ENCODE measurements at places on chromosomes 4 and X.
A peak's percentile ranks its signal among the peaks of the same experiment; 100 is the strongest.

GRCh38 chr4:82260632-82261031 lies 113.2 kb downstream of the HNRNPD start:
- DNase-seq: no peak

- DNase-seq: no peak
These were observed 162.4 kb downstream of the WDFY3 start for GRCh38 chr4:84804136-84804535.

DNA sequence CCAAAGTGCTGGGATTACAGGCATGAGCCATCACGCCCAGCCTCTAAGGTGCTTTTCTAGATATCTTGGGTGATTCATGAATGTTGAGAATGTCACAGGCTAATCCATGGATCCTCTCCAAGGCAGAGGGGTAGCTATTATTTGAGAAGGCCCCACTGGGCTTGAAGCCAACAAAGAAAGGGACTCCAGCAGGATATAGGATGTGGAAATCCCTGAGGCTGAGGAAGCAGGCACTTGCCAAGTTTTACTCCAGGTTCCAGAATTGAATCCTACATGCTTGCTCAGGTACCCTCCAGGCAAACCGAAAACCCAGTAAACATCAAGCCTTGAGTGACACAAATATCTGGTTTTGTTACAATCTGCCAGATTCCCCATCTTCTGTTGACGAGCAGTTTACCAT lies 15.8 kb downstream of the NLGN3 start:
- DNase-seq: no peak

- peak; percentile 84 for DNase-seq
These were observed 293.1 kb downstream of the CAMK2D start for GRCh38 chr4:113468165-113469022.

- no peak for DNase-seq
These were observed 279.6 kb upstream of the PITX2 start for GRCh38 chr4:110902500-110902899.

GRCh38 chr4:40337051-40337450 lies 1.9 kb downstream of the CHRNA9 start:
- DNase-seq: no peak

- DNase-seq: no peak
These were observed 111.0 kb downstream of the MID1 start for GRCh38 chrX:10509397-10509796.

- no peak for DNase-seq
These were observed 26.9 kb downstream of the CCNG2 start for GRCh38 chr4:77183777-77184420.

GRCh38 chrX:41449615-41450014 lies 2.5 kb downstream of the NYX start:
- no peak for DNase-seq

- DNase-seq: no peak
These were observed 44.4 kb downstream of the METTL14 start for GRCh38 chr4:118729287-118730286.

GRCh38 chr4:156547439-156547838 lies 424.2 kb downstream of the PDGFC start:
- no peak for DNase-seq

- DNase-seq: no peak
These were observed 208.6 kb upstream of the SFRP2 start for GRCh38 chr4:153997516-153997915.

DNA sequence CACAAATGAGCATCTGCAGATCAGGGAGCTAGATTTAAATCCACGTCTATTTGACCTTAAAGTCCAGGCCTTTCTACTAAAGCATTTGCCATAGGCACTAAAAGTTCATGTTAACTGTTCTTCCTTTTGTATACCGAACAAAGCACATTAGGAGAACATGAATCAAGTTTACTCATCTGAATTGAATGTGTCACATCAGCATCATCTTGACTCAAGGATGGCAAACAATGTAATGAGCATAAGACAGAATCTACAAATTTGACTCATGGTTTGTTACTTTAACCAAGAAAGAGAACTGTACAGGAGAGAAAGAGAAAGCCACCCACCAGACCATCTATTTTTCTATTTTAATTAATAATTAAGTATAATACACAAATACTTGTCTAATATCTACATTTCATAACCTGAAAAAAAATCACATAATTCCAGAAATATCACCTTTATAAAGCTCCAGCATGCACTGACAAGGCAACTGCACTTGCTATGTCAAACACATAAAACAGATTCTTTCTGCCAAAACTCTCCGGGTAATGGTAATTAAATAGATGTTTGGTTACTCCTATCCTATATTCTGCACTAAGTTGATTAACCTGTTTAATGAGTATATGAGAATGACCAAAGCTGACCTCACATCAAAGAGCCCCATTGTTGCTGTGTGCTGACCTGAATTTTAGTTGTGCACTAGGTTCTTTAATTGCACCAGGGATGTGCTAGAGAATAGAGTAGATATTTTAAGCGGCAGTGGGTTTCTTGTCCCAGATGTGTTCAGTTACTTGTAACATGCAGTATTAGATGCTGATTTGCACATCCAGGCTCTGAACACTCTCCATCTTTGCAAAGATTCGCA lies 42.5 kb upstream of the LEF1 start:
- DNase-seq: no peak

DNA sequence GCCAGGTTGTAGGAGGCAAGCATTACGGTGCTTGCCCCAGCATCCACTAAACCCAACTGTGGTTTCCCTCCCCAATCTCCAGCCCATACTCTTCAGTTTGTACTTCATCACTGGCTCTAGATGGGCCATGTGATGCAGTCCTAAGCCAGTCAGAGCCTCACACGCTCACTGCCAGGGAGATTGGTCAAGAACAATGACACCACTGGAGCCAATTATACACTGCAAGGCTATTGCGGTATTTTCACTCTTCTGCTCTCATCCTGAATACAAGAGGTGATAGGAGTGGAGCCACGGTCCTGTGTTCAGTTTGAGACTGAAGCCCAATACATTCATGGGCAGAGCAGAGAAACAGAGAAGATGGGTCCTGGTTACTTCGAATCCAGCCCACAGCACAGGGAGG lies 58.4 kb downstream of the SEPSECS start:
- DNase-seq: no peak

- no peak for DNase-seq
These were observed 74.3 kb upstream of the IQCM start for GRCh38 chr4:149889991-149890390.

DNA sequence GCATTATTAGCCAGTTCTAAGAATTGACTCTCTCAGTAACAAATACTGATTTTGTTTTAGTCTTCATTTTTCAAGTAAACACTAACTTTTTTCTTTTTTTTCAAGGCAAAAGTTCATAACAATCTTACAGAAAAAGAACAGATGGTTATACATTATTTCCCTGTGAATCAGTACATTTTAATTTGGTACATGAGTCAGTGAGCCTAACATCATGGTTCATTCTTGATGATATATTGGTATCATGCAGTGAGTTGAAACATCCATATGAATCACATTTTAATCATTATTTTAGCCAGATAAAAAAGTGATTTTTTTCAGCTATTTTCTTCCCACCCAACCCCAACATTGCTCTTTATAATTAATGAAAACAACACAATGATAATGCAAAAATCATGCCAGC lies 184.3 kb upstream of the TACR3 start:
- no peak for DNase-seq

DNA sequence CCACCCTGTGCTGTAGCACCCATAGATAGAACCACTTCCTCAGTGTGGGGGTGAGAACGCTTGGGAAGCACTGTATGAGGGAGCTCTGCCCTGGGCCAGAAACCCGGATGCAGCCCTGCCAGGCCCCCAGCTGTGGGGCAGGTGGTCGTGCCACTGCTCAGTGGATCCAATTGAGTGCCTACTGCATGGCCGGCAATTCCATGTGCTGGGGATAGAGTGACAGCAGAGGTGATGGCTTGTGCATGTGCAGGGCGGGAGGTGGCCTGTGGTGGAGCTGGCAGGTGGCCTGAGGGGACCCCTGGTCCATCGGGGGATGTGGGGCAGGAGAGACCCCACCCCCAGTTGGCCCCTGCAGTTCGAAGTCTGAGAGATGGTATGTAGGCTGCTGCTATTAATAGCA lies 60.4 kb downstream of the TRMT44 start:
- DNase-seq: no peak

GRCh38 chr4:124839786-124840390 lies 127.4 kb upstream of the ANKRD50 start:
- DNase-seq: no peak

DNA sequence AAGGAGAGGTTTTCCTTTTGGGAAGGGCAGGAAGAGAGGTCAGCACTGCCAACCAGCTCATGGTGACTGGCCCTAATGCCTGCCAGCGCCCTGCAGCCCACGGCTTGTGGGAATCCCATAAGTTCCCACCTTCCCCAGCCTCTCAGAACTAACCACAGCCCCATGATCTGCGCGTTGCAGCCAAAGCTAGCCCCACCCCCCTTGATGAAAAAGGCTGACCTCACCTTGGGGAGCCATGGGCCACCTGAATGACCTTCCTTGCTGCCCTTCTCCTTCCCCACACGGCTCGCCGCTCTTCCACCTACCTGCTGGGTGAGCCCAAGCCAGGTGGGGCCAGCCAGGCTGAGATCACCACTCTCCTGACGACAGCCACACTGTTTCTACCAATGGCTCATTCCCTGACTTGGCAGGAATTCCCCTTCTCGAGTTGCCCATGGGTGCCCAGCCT lies 3.9 kb upstream of the ELF4 start:
- DNase-seq: no peak

DNA sequence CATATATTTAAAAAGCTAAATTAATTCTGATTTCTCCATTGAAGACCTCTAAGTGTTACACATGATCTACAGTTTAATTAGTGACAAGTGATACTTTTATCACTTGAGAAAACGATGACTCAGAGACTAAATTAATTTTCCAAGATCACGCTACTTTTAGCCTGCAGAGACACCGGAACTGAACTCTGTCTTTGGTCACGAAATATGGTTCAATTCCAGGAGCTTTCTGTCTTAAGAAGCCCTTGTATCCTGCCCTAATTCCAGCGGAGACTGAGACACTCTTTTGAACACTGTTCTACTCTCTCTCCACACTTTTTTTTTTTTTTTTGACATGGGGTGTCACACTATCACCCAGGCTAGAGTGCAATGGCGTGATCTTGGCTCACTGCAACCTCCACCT lies 63.6 kb downstream of the IRF2 start:
- no peak for DNase-seq

DNA sequence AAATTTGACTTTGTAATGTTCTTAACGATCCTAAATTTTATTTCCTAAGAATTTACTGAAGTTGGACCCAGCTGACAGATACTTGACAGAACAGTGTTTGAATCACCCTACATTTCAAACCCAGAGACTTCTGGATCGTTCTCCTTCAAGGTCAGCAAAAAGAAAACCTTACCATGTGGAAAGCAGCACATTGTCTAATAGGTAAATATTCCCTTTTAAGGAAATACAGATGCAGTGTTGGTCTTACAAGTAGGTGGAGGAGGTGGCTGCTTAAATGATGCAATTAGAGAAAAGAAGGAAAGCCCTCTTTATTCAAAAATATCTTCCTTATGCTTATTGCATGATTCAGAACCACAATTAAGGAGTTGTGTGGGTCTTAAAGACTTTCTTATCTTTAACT lies 73.5 kb downstream of the RS1 start:
- no peak for DNase-seq

DNA sequence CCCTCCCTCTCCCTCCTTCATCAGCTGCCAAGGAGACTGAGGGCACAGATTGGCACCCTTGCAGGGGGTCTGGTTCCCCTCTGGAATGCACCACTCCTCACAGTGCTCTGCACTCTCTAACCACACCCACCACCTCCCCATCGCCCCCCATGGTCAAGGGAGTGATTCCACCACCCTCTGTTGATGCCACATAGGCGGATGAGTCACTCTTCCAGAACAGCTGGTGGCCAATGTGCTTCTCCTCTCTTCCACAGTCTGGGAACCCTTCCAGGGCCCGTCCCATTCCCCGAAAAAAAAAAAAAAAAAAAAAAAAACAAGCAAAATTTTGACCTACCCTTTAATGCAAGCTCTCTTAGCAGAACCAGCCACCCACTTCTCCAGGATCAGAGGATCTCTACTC lies 341.3 kb upstream of the KLF3 start:
- no peak for DNase-seq

GRCh38 chrX:103343105-103343504 lies 13.1 kb downstream of the TCEAL7 start:
- DNase-seq: no peak

DNA sequence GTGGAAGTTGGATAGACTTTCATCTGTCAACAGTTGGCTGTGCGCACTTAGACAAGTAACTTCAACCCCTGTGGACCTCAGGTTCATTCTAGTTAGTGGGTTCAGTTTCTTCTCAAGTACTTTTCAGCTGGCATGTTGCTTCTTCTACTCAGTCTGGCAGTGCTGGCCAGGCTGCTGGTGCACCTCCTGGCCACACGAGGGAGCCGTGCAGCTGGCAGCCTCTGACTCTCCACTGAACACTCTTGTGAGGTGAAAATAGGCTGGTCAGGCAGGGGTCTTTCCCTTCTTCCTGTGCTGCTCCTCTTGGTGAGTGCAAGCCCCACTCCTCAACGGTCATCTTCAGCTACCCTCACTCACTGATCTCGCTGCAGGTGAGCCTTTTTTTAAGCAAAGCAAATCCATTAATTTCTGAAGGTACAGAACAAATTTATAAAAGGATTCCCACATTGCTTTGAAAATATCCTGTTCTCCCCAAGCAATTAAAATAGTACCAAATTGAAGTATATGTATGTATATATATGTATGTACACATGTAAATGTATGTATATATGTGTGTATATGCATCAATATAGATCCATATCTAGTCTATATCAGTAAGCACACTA lies 30.6 kb downstream of the LONRF3 start:
- DNase-seq: no peak

GRCh38 chrX:73206366-73206765 lies 8.3 kb downstream of the NAP1L2 start:
- DNase-seq: no peak

GRCh38 chrX:16524316-16524715 lies 125.6 kb upstream of the S100G start:
- DNase-seq: no peak

DNA sequence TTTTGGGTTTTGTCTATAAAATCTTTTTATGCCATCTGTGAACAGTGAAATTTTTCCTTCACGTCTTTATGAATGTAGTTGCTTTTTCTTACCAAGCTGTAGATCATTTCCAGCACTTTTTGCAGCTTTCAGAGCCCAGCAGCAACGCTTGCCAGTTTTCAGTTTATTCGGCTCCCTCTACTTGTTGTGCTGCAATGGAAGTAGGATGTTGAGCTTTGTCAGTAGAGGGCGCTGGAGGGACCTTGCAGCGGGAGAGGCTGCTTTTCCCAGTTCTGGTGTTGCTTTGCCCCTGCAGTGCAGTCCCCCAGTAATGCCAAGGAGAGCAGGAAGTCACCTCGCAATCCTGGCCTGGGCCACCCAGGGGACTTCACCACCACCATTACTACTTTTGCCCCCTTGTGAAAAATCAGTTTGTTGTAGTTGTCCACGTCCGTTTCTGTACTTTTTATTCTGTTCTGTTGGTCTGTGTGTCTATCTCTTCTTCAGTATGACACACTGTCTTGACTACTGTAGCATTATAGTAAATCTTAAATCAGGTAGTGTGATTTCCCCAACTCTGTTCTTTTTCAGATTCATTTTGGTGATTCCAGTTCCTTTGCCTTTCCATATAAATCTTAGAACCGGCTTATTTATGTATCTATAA lies 21.8 kb downstream of the CMC4 start:
- no peak for DNase-seq

- DNase-seq: no peak
These were observed 738 bp upstream of the TSPAN5 start for GRCh38 chr4:98659106-98659592.
